ENCODE measurements at places on chromosomes 4 and X.
A peak's percentile ranks its signal among the peaks of the same experiment; 100 is the strongest.

DNA sequence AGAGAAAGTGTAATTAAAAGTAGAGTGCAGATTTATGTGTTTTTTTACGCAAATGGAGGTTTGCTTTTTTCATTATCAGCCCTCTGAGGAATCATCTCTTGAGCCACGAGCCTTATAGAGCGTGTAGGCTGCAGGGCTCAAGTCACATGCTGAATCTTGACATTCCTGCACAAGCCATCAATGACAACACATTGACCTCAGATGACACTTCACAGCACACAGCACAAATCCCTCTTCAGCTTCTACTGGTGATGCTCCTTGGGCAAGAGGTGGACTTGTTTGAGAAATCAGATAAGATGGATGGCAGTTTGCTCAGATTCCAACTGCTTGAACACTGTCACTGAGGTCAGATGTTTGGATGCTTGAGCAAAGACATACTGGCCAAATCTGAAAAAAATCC is 250.6 kb downstream of the SNCA start:
- DNase-seq = no peak

DNA sequence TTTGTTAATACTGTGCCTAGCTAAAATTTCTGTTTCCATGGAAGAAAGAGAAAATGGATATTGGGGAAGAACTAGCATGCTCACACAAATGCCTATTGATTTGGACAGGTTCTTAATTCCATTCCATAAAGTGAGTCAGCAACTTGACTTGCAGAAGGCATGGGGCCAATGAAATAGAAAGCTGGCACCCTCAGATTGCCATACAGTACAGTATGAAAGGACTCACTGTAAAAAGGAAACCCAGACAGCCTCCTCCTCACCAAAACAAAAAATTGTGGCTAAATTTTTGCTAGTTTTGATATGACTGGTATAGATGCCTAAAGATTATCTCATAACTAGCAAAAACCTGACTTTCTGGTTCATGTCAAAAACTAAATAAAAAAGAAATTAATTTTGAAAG is 11.2 kb upstream of the TAB3 start:
- DNase-seq = no peak

DNA sequence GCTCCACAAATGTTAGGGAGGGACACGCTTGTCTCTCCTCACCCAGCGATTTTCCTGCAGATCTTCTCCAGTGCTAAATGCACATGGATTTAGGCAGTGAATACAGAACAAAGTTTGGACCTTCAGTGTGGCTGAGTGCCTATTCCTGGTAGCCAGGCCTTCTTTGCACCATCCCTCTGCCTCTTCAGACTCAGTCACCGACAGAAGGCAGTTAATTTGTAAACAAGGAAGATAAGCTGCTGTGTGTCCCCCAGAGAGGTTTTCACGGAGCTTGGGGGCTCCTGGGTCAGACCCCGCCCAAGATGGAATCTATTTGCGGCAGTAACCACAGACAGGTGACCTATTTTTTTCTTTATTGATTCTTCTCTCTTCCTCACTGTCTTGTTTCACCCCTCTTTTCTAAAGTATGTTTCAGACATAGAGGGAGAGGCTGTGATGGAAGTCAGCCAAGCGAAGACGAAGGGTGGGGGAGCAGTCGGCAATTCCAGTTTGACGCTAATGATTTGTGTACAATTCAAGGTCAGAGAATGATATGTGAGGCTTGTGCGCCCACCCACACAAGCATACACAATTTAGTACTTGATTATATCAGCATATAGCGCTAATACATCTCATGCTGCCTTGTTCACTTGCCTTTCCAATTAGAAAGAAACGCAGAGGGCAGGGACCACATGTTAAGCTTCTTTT is 200.8 kb downstream of the MGST2 start:
- no peak for DNase-seq

DNA sequence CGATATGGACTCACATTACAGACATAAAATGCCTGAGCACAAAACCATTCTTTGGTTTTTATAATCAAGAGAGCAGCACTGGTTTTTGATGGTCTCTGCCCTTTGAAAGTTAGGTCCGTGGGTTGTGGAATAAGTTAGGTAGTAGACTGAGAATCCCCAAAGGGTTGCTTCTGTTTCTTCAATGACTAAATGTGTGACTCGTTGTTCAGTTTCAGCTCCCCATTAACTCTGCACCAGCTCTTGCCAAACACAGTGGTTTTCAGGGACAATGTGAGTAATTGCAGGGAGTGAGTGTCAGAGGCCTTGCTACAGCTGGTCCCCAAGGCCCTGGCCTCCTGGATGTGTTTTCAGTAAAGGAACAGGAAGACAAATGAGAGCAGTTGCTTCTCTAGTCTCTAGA is 24.8 kb downstream of the SMIM20 start:
- no peak for DNase-seq

GRCh38 chrX:13985697-13986435 is 43.8 kb downstream of the GEMIN8 start:
- no peak for DNase-seq

DNA sequence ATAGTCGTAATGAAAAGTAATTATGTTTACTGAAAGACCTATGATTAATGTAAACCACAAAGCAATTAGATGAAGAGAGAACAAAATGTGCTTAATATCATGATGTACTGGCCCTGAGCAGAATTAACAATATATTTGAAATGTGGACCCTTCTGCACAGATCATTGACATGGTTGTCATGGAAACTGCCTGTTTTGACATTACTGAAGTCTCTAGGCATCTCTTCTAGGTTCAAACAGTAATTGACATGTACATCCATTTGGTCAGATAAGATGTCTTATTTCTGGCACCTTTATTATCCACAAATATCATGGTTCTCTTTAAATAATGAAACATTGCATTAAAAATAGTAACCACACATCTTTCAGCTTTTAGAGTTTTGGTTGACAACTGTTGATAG is 251.7 kb upstream of the GNPDA2 start:
- no peak for DNase-seq

DNA sequence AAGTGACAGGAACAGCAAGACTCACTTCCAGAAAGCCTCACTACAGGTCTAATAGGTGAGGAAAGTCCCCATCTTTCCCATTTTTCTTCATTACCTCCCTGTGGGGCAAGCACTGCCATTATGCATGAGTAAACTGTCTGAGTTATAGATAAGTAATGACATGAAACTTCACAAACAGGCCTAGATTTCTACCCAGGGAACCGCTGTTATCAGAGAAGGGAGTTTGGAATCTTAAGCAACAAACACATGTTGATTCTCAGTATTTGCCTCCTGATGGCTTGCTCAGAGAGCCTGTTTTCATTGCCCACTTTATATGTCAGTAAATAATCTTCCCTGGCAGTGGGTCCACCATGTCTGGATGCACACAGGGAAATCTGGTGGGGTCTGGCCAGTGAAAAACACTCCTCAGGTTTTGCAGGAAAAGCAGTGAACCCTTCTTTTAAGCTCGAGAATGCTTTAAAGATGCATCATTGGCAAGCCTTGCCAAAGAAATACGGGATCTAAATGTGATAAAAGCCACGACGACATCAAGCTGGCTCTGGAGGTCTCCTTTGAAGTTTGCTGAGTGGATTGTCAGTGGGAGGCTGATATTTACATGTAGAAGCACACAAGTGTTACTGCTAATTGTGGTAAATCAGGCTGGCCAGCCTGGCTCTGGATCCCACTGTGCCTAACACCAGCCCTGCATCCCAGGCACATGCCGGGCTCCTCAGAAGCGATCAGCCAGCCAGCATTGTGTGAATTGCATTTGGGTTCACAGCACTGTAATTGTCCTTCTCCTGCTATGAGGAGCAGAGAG is 25.2 kb downstream of the PDGFRA start:
- DNase-seq = no peak

GRCh38 chr4:26937139-26937538 is 76.5 kb downstream of the STIM2 start:
- no peak for DNase-seq

DNA sequence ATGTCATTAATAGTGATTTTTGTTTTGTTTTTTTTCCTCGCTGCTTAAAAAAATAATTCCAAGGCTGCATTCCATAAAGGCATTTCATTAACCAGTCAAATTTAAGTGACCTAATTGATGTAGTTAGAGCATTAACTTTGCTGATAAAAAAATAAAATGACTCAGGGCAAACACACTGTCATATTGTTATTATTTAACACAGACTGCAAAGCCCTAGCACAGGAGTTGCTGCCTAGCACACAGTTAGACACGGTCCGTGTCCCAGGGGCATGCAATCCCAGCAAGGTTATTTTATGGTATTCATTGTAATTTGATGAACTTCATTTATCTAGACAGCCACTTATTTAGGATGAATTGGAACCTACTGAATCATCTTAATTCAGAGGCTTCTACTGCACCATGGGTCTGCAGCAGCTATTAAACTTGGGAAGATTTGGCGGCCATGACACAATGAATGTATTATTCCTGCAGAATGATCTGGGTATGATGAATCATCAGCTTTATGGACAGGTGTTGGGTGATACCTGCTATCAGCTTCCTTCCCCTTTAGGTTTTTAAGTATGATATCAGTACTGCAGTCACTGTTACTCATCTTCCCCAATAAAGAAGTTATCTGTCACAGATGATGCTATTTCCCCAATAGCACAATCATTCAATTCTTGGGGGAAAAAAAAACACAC is 182.7 kb downstream of the PPARGC1A start:
- DNase-seq = no peak

DNA sequence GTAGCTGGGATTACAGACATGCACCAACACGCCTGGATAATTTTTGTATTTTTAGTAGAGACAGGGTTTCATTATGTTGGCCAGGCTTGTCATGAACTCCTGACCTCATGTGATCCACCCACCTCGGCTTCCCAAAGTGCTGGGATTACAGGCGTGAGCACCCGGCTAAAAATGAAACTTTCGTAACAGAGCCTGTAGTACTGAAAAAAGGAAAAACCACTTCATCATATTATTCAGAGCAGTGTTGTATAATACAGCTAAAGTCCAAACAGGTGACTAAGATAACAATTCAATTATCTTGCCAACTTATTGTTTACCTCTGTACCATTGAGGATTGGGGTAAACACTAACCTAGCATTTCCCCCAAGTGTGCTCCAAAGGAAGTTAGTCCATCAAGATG is 43.9 kb upstream of the HPRT1 start:
- DNase-seq = no peak

GRCh38 chrX:51852096-51852495 is 41.3 kb upstream of the MAGED1 start:
- no peak for DNase-seq

GRCh38 chr4:109691411-109691920 is 11.8 kb downstream of the CASP6 start:
- no peak for DNase-seq

DNA sequence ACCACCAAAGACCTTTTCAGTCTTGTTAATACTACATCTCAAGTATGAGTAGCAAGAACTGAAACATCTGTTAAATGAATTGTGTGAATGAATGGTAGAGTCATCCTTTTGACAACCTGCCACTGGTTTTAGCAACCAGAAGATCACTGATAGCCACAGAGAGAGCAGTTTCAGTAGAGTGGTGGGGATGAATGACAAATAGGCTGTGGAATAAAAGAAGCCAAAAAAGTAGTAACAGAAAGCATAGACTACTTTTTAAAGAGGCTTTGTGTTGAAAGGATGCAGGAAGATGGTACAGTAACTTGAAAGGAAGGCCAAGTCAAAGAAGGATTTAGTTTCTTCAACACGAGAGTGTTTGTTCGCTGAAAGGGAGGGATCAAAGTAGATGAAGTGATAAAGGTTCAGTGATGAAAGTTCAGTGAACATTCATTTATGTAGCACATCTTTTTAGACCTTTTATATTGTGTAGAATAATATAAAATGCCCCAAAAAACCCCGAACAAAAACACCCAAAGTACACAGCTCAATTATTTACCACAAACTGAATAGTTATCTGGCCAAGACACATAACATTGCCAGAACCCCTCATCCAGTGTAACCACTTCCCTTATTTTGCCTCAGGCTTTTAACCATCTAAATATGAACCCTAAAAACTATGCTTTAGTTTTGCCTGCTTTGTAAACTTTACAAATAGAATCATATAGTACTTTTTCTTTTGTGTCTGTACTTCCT is 40.1 kb upstream of the EIF1AX start:
- no peak for DNase-seq

- no peak for DNase-seq
Observed at GRCh38 chrX:19705196-19705769, 182.1 kb downstream of the SH3KBP1 start.

DNA sequence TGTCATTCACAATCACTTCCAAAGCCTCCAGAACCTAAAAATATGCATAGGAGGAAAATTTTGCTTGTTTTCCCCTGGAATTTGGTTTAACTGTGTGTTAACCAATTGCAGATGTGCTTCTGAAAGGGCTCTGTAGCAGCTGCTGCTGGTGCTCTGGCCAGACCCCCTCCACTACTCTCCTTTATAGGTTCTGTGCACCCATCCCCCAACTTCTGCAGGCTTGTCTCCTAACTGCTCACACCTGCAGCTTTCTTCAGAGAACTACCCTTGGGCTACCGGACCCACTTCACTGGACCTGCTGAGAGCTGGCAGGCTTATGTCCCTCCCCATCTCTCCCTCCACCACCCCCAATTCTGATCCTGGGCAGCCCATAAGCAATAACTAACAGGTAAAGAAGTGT is 662.1 kb upstream of the DIPK2B start:
- DNase-seq = peak; percentile 6

- no peak for DNase-seq
Observed at GRCh38 chr4:10078481-10079233, 37.9 kb downstream of the WDR1 start.

GRCh38 chrX:20445109-20445508 is 178.4 kb upstream of the RPS6KA3 start:
- no peak for DNase-seq

DNA sequence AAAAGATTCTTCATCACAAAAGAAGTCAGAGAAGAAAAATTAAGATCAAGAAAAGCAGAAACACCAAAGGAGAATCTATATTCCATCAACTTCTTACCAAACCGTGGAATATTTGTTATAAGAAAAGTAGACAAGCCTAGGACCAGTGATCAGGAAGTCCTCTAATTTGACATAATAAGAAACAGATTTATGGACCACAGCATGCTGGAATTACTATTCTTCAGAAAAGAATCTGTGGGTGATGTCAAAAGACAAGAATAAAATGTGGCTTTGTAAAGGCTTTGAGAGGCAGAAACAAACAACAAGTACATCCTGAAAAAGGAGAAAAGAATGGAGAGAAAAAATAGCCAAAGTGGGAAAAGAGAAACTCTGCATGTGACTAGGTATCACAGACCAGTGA is 123.3 kb downstream of the SLC10A7 start:
- DNase-seq = no peak

DNA sequence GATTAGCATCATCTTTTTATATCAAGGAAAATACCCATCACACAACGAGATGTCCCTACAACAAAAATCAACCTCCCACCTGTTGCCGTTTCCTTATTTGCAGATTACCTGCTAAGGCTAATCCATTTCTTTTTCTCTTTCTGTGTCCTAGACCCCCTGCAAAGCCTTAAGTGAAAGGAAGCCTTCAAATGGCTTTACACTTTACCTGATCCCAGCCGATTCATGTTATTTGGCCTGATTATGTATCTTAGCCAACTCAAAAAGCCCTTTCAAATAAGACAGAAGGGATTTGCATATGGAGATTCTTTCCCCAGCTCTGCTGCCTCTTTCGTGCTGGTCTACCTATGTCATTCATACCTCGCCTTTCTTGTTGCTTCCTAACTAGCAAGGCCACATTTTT is 14.4 kb downstream of the ABCG2 start:
- DNase-seq = peak; percentile 18
